ENCODE measurements at places on chromosomes 11 and 22. TPM values are rescaled to one million over a fixed set of nuclear protein-coding genes. Genes with fewer than 3 reads are reported as not detected.

KCNQ1 gene
- 28.8 TPM for total RNA-seq

INS gene
- total RNA-seq: not detected

RAC2 gene
- 273 TPM for total RNA-seq

TRIM48 gene
- total RNA-seq: not detected

SLC43A1 gene
- total RNA-seq: 3.7 TPM

DNA sequence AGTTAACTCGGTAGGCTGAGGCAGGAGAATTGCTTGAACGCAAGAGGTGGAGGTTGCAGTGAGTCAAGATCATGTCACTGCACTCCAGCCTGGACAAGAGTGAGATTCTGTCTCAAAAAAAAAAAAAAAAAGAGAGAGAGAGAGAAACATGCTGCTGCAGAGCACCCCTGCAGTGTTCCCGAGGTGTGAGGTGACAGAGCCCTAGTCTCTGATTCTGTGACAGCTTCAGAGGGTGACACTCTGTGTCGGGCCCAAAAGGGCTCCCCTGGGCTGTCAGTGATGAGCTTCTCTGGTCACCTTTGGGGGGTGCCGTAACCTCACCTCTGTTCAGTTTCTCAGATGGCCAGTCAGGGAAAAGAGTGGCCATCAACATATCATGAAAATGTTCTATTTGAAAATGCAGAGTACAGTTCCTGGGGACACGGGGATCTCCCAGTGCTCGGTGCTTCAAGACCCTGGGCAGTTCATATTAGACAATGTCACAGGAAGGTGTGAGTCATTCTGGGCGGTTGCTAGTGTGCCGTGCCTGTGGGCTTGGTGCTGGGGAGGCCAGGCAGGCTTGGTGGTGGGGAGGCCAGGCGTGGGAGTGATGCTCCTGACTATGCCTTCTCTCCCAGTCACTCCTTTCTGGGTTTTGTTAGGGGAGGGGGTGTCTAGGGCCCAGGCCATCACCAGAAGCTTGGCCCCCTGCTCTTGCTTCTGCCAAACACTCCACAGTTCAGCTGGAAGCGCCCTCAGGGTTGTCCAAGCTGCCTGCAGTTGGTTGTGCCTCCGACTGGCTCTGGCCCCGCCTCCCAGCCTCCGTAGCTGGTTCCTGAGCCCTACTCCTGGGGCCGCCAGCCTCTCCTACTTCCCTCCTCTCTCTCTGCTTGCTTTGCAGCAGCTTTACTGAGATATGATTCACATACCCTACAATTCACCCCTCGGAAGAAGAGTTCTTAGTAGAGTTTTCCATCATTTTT lies 52.5 kb upstream of the CLDN5 start:
- no peak overlapping the region for H3K4me3 ChIP-seq
- H3K27ac ChIP-seq: no peak overlapping the region
- H3K36me3 ChIP-seq: no peaks in the 10 kb centered on the region
- no peak for DNase-seq
- H3K27me3 ChIP-seq: peaks cover 7% of the 10 kb centered on the region

DNA sequence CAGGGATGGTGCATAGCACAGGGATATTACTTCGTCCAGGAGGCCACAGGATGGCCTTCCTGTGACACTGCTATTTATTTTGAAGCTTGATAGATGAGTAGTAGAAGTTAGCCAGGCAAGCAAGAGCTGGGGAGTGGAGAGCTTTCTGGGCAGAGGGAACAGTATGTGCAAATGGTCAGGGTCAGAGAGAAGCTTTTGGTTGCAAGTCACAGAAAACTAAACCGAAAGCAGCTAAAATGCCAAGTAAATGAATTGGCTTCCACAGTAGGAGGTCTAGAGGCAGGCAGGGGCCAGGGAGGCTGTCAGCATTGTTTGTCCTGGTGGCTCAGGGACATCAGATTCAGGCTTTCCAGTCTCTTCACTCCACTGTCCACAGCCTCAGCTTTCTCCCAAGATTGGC lies 247.5 kb downstream of the GRIK4 start:
- no peaks in the 10 kb centered on the region for H3K36me3 ChIP-seq
- DNase-seq: no peak
- H3K27me3 ChIP-seq: no peaks in the 10 kb centered on the region
- no peak overlapping the region for H3K27ac ChIP-seq
- H3K4me1 ChIP-seq: no peaks in the 10 kb centered on the region

DNA sequence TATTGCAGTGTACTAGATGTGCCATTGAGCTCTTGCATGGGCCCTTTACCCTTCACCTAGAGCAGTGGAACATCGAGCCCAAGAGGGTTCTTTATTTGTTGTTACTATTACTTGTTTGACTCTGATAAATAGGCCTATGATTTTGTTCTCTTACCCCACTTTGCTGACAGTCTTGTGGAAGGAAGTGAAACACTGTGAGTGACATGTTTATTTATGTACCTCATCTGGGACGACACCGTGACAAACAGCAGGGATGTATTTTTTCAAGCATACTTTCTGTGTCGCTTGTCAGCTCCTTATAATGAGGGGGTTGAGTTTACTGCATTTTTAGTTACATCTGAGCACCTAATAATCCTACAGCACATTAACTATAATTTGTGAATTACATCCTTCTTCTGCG lies 1010.3 kb upstream of the TENM4 start:
- no peaks in the 10 kb centered on the region for H3K27me3 ChIP-seq
- H3K36me3 ChIP-seq: no peaks in the 10 kb centered on the region
- H3K27ac ChIP-seq: no peak overlapping the region

DNA sequence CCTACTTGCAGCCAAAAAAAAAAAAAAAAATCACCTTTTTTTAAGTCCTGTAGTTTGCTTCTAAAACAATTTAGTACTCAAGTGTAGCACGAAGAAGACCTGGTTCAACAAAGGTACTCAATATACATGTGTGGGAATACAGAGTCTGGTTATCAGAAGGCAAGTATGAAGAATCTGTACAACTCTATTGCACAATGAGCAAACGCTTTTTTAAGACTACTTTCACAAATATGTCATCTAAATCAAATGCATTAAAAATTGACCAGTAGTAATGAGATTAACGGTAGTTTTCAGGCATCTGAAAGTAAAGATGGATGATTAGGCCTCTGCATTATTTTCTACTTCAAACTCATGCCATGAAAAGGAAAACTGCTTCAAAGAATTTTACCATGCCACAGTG lies 9.5 kb downstream of the CHORDC1 start:
- no peak overlapping the region for H3K27ac ChIP-seq
- H3K36me3 ChIP-seq: peaks cover 49% of the 10 kb centered on the region
- DNase-seq: no peak

GRCh38 chr11:63880403-63880790 lies 36.6 kb downstream of the RCOR2 start:
- H3K4me3 ChIP-seq: no peak overlapping the region

DNA sequence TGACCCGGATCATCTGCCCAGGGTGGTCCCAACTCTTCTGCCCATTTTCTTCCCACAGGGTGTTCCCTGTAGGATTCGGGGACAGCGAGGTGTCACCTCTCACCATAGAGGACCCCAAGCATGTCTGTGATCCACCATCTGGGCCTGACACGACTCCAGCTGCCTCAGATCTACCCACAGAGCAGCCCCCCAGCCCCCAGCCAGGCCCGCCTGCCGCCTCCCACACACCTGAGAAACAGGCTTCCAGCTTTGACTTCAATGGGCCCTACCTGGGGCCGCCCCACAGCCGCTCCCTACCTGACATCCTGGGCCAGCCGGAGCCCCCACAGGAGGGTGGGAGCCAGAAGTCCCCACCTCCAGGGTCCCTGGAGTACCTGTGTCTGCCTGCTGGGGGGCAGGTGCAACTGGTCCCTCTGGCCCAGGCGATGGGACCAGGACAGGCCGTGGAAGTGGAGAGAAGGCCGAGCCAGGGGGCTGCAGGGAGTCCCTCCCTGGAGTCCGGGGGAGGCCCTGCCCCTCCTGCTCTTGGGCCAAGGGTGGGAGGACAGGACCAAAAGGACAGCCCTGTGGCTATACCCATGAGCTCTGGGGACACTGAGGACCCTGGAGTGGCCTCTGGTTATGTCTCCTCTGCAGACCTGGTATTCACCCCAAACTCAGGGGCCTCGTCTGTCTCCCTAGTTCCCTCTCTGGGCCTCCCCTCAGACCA lies 24.0 kb downstream of the CSF2RB start:
- no peak overlapping the region for H3K27ac ChIP-seq
- no peaks in the 10 kb centered on the region for H3K27me3 ChIP-seq
- no peak for DNase-seq
- H3K4me1 ChIP-seq: peaks cover 22% of the 10 kb centered on the region
- no peak overlapping the region for H3K4me3 ChIP-seq

DNA sequence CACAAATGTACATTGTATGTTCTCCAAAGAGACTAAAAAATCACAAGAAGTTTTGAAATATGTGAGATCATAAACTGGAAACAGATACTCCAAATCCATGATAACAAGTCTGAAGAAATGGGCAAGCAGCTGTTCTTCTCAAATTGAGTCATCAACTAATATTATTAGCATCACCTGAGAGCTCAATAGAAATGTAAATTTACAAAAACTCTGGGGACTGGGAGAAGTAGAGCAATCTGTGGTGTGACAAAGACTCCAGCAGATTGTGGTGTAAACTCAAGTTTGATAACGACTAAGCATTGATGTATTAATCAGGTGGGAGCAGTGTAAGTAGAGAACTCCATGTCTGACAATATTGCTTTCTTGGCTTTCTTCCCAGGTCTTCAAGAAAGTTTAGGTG lies 53.2 kb downstream of the GLYATL1 start:
- DNase-seq: no peak
- no peak overlapping the region for H3K4me3 ChIP-seq
- no peaks in the 10 kb centered on the region for H3K36me3 ChIP-seq
- H3K27ac ChIP-seq: no peak overlapping the region

GRCh38 chr11:131218542-131218941 lies 151.9 kb upstream of the NTM start:
- H3K4me3 ChIP-seq: no peak overlapping the region
- no peak for DNase-seq

- no peak for DNase-seq
- H3K4me1 ChIP-seq: peaks cover 16% of the 10 kb centered on the region
- H3K27me3 ChIP-seq: no peaks in the 10 kb centered on the region
- no peak overlapping the region for H3K27ac ChIP-seq
Measured at GRCh38 chr11:85810521-85810870, 445 bp downstream of the SYTL2 start.

DNA sequence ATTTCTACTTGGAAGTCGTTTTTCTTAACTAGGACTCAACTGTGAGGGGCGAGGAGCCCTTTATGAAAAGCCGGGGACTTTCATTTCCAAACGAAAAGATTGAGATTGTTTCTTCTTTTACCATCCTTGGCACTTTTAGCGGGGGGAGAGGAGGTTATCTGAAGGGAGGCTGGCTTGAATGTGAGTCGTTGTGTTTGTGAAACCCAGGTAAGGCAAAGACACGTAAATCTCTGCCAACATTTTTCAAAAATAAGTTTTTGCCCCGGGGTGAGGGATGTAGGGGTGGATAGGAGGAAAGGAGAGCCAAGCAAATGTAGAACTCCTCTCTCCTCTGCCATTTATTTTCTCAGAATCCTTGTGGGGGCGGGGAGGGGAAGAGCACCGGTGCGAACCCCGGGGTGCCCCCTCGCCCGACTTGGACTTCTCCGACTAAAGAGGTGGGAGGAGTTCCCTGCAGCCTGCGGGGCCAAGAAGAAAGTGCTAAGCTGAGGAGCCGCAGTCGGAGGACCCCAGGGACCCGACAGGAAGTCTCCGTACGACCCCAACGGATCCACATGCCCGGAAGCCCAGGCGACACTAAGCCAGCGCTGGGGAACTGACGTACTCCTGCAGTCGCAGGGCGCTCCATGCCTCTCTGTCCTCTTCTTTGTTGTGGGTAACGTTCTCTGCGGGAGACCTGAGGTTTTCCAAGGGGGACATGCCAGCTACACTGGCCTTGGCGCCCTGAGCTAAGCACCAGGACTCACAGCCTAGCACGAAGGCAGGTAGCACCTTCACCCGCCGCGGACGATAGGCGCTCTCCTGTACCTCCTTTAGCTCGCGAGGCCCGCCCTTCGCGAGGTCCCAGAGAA lies 2.4 kb upstream of the WT1 start:
- H3K27ac ChIP-seq: no peak overlapping the region
- no peak for DNase-seq
- peaks cover 19% of the 10 kb centered on the region for H3K4me1 ChIP-seq
- H3K4me3 ChIP-seq: no peak overlapping the region

DNA sequence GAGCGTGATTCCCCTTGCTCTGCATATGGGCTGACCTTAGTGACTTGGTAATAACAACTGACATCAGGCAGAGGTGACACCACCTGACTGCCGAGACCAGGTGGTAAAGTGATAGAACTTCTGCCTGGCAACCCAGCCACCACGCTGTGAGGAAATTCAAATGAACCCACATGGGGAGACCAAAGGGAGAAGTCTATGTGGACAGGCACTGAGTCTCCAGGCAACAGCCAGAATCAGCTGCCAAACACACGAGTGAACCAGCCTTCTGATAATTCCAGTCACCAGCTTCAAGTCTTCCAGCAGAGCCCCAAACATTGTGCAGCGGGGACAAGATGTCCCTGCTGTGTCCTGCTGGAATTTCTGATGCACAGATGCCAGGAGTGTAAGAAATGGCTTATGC lies 29.7 kb downstream of the SPATA19 start:
- H3K4me3 ChIP-seq: no peak overlapping the region
- H3K27ac ChIP-seq: no peak overlapping the region
- no peaks in the 10 kb centered on the region for H3K27me3 ChIP-seq
- no peaks in the 10 kb centered on the region for H3K4me1 ChIP-seq
- DNase-seq: no peak

DNA sequence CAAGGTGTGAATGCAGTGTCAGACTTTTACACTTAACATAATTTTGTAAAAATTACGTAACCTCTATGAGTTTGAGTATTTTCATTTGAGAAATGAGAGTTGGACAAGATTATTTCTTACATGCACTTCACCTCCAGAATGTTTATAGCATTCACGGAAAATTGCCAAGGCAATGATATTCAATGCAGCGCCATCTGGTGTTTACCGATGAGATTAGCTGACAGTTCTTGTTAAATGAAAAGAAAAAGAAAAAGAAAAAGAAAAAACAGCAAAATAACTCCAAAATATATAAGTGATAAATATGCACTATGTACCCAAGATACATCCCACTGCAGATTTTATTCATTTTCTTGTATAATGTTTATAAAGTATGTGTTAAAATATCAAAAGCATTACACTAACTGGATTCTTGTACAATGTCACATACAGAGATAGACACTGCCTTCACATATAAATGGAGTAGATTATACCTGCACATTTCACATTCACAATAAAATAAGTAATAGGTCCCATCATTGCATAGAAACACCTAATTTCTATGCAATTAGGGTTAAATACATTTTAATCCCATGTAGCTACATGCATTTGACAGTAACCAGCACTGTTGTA lies 976.3 kb upstream of the FAT3 start:
- H3K4me3 ChIP-seq: no peak overlapping the region
- H3K4me1 ChIP-seq: no peaks in the 10 kb centered on the region
- no peaks in the 10 kb centered on the region for H3K27me3 ChIP-seq
- DNase-seq: no peak
- H3K27ac ChIP-seq: no peak overlapping the region
